KG1 (cell line): ENCODE measurements at places on chromosomes 12 and 14.

- DNase-seq: no peak
Measured at GRCh38 chr14:89637581-89637980, 220.5 kb upstream of the FOXN3 start.

DNA sequence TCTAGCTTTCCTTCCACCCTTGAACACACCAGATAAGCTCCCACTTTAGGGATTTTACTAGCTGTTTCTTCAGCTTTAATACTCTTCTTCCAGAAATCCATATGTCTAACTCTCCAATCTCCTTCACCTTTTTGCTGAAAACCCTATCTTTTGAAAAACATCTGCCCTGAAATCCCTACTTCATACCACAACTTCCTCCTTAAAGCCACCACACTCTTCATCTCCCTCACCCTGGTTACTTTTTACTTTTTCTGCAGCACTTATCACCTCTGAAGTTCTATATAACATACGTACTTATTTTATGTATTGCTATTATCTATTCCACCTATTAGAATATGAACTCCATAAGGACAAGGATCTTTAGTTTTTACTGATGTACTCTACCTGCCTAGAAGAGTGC, 28.6 kb upstream of the PTPRQ start:
- DNase-seq: no peak

DNA sequence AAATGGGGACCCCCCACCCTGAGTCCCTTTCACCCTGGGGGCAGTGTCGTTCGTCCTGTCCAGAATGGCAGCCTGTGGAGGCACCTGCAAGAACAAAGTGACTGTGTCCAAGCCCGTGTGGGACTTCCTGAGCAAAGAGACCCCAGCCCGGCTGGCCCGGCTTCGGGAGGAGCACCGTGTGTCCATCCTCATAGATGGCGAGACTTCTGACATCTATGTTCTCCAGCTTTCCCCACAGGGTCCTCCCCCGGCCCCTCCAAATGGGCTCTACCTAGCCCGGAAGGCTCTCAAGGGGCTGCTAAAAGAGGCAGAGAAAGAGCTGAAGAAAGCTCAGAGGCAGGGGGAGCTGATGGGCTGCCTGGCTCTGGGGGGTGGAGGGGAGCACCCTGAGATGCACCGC, 2.2 kb downstream of the DTX3 start:
- no peak for DNase-seq

DNA sequence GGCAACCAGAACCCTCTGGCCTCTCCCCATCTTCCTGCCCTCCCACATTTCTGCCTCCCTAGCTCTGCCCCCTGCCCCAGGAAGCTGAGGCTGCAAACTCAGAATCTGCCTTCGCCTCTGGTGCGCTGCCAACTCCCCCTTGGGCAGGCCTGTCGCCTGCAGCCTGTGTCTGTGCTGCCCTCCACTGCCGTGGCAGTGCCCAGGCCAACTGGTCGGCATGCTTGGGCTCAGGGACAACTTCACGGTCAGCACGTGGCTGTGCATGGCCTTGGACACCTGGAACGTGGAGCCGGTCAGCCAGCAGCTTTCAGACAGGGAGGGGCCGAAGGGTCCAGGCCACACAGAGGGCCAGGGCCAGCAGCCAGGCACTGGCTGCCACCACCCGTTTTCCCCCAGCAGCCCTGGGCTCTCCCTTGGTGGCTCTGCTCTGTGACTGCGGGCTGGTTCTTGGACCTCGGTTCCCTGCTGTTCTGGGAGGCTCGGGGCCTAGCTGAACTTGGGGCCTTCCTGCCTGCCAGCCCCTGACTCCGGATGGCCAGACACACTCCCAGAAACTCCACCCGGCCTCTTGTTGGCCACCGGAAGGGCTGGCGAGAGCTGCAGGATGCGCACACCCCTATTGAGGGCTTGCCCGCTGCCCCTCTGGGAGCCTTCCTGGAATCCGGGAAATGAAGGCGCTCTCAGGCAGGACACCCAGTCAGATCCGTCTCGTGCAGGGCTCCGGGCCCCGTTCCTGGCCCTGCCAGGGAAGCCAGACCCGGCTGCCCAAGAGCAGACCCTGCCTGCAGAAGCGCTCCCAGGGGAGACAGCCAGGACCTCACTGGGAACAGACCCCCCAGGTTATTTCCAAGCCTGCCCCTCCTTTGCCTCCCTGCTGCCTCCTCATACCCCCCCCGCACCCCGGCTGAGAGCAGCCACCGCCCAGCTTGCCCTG, 34.2 kb upstream of the PPP1R13B start:
- no peak for DNase-seq
